ENCODE measurements at places on chromosomes 5 and 9. TPM values are rescaled to one million over a fixed set of nuclear protein-coding genes. Genes with fewer than 3 reads are reported as not detected.
A peak's percentile ranks its signal among the peaks of the same experiment; 100 is the strongest.

Gene WNT8A
- not detected for total RNA-seq

Gene PCDHA11
- total RNA-seq: not detected

DNA sequence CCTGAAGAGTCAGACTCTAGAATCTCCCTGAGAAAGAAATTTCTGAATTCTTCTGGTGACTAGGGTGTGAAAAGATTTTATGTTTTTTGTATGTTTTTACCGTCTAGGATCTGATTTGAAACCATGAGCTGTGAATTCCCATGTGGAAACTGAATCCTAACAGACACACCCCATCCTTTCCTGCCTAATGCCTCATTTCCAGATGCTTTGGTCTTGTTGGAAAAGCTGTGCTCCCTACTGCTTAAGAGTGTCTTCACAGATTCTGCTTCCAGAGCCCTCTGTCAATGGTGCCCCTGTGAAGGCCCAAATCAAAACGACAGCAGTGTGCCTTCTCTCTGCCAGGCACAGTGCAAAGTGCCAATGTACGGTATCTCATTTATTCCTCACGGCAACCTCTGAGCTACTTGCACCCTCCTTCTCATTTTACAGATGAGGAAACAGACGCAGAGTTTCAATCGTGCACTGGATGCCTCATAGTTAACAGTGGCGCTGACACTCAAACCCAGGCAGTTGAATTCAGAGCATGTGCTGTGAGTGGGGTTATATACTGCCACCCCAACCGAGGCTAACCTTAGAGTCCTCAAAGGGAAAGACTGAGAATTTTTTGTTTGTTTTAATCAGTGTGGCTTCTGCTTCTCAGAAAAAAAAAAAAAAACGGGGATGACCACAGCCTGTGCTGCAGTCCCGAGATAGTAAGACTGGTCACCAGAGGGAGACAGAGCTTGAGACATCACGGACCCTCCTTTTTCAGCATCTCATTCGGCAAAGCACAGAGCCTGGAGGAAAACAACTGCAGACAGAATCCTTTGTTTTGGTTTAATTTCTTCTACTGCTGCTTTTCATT is 188.4 kb downstream of the SNCAIP start:
- no peaks in the 10 kb centered on the region for H3K4me1 ChIP-seq
- peak; percentile 25 for DNase-seq
- H3K27me3 ChIP-seq: peaks cover 2% of the 10 kb centered on the region
- no peak overlapping the region for H3K4me3 ChIP-seq
- H3K36me3 ChIP-seq: no peaks in the 10 kb centered on the region

- H3K36me3 ChIP-seq: no peaks in the 10 kb centered on the region
- no peak for DNase-seq
- no peak overlapping the region for H3K27ac ChIP-seq
- H3K4me3 ChIP-seq: no peak overlapping the region
Observed at GRCh38 chr9:105154723-105155191, 89.7 kb upstream of the SLC44A1 start.

Gene TRMO
- total RNA-seq: 40.2 TPM

Gene ARID3C
- not detected for total RNA-seq

DNA sequence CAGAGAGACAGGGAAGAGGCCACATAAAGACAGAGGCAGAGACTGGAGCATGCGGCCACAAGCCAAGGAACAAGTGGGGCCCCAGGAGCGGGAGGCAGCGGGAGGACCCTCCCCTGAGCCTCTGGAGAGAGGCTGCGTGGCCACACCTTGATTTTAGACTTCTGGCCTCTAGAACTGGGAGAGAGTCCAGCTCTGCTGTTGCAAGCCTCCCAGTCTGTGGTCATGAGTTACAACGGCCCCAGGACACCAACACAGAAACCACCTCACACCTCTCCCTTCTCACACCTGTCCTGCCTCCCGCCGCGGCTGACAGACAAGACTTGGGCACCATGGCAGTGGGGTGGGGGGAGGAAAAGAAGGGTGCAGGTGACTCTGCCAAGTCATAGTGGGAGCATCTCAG is 2.2 kb downstream of the INPP5E start:
- H3K27me3 ChIP-seq: no peaks in the 10 kb centered on the region
- H3K4me1 ChIP-seq: peaks cover 21% of the 10 kb centered on the region
- peaks cover 7% of the 10 kb centered on the region for H3K36me3 ChIP-seq

Gene IL7R
- 1.4 TPM for total RNA-seq

- no peak overlapping the region for H3K27ac ChIP-seq
- no peak for DNase-seq
- no peaks in the 10 kb centered on the region for H3K4me1 ChIP-seq
- H3K27me3 ChIP-seq: no peaks in the 10 kb centered on the region
- H3K36me3 ChIP-seq: no peaks in the 10 kb centered on the region
Observed at GRCh38 chr5:164148292-164148691, 642.9 kb downstream of the MAT2B start.

Gene KCNT1
- not detected for total RNA-seq

DNA sequence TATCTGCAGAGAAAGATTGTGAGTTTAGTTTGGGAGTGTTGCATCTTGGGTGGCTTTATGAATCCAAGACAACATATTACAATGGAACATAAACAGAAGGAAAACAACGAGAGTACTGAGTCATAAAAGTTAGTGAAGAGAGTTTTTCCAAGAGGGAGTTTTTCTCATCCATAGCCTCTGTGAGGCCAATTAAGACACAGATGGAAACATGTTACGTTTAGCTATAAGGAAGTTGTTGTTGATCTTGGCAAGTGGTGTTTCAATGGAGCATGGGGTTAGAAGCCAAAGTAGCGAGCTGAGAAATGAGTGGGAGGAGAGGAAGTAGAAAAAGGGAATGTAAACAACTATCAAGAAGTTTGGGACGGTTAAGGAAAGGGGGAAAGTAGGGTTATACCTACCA is 53.3 kb upstream of the SPATA31D4 start:
- no peaks in the 10 kb centered on the region for H3K4me1 ChIP-seq
- no peak overlapping the region for H3K27ac ChIP-seq
- no peak overlapping the region for H3K4me3 ChIP-seq
- H3K27me3 ChIP-seq: no peaks in the 10 kb centered on the region
- no peak for DNase-seq

DNA sequence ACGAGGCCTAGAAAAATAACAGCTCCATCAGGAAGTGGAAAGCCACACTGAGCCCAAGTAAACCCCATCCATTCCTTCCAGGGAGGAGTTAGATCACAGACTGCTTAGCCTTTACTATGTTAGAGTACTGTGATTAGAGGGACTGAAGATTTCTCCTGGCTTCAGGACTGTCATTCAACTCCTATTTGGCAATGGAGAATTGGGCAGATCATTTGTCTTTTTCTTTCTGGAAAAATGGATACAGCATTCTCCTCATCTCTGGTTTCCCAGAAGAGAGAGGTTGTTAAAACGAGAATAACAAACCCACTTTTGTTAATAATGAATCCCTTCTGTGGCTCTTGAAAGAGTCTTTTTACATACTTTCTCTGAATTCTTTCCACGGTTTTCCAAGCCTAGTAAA is 150.4 kb downstream of the GABRB2 start:
- no peak overlapping the region for H3K4me3 ChIP-seq
- no peak overlapping the region for H3K27ac ChIP-seq
- no peaks in the 10 kb centered on the region for H3K27me3 ChIP-seq
- DNase-seq: no peak
- H3K4me1 ChIP-seq: no peaks in the 10 kb centered on the region

DNA sequence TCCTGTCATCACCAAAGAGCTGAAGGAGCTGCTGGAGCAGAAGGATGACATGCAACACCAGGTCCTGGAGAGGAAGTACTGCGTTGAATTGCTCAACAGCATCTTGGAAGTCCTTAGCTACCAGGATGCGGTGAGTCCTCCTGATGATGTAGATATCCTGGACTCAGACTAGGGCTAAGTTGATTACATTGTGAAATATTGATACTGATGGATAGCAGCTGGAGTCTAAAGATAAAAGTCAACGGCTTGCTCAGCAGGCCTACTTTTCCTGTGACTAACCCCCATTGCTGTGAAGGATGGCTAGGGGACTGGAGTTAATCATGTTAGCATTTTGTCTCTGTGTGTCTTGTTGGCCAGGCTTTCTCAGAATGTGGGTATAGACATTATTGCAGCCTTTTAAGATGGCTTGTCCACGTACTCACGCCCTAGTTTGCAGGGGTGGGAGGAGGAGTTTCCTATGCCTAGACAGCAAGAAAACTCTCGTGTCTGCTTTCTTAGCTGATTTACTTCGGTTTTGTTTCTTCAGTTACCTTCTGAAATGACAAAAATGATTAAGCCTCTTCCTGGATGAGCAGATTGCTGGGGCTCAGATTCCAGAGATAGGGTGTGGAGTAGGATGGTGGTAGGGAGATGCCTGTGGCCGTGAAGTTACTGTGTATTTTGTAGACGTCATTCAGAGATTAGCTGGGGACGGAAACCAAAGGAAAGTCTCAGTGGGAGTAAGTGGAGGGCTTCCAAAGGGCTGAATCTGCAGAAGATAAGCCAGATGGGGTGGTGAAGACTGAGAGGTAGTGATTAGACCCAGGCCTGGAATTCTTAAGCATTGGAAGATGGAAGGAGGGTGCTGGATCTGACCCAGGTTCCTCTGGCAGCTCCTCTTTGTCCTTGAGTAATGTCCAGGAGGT is 166.3 kb downstream of the DOCK2 start:
- no peak overlapping the region for H3K4me3 ChIP-seq
- peaks cover 50% of the 10 kb centered on the region for H3K36me3 ChIP-seq
- no peak for DNase-seq
- no peak overlapping the region for H3K27ac ChIP-seq
- peaks cover 9% of the 10 kb centered on the region for H3K4me1 ChIP-seq

- H3K36me3 ChIP-seq: no peaks in the 10 kb centered on the region
- no peak for DNase-seq
- H3K4me3 ChIP-seq: no peak overlapping the region
- H3K4me1 ChIP-seq: no peaks in the 10 kb centered on the region
Observed at GRCh38 chr9:120212853-120213200, 367.1 kb downstream of the CDK5RAP2 start.

- no peak overlapping the region for H3K4me3 ChIP-seq
- H3K27ac ChIP-seq: no peak overlapping the region
- no peaks in the 10 kb centered on the region for H3K4me1 ChIP-seq
- no peaks in the 10 kb centered on the region for H3K27me3 ChIP-seq
Observed at GRCh38 chr9:88871669-88872068, 119.6 kb upstream of the S1PR3 start.

DNA sequence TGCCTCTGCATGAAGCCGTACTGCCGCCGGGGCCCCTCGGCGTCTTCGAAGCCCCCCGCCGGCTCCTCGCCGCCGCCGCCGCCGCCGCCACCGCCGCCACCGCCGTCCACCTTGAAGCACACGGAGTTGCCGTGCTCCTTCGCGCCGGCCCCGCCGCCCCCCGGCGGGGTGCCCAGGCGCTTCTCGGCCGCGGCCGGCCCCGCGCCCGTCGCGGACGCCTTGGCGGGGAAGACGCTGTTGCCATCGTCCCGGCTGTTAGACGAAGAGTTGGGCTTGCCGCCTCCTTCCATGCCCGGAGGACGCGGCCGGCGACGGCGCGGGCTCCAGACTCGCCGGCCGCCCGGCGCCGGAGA is 400 bp downstream of the HCN1 start:
- peaks cover 4% of the 10 kb centered on the region for H3K4me1 ChIP-seq
- no peak overlapping the region for H3K27ac ChIP-seq
- DNase-seq: no peak
- no peaks in the 10 kb centered on the region for H3K27me3 ChIP-seq
- H3K36me3 ChIP-seq: no peaks in the 10 kb centered on the region
- H3K4me3 ChIP-seq: no peak overlapping the region

Gene AMBP
- total RNA-seq: not detected

- H3K36me3 ChIP-seq: no peaks in the 10 kb centered on the region
- H3K27me3 ChIP-seq: peaks cover 6% of the 10 kb centered on the region
- peaks cover 2% of the 10 kb centered on the region for H3K4me1 ChIP-seq
- no peak overlapping the region for H3K27ac ChIP-seq
- DNase-seq: peak; percentile 54
Observed at GRCh38 chr5:141040771-141041426, 10.3 kb upstream of the PCDHB1 start.

Gene ANKRD33B
- total RNA-seq: 23.4 TPM

Gene SNX30
- 18.8 TPM for total RNA-seq

DNA sequence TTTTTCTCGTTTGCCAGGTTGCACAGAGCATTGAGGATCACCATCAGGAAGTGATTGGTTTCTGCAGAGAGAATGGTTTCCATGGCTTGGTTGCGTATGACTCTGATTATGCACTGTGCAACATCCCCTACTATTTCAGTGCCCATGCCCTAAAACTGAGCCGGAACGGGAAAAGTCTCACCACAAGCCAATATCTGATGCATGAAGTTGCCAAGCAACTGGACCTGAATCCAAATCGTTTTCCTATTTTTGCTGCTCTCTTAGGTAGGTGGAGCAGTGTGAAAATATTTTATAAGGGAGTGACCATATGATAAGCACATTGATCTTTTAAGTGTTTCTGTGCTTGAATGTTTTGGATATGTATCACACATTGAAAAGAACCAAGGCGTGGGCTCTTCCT is 17.7 kb upstream of the FAM120AOS start:
- no peaks in the 10 kb centered on the region for H3K36me3 ChIP-seq
- no peaks in the 10 kb centered on the region for H3K27me3 ChIP-seq

GRCh38 chr9:127898433-127899127 is 823 bp downstream of the ST6GALNAC6 start:
- H3K4me3 ChIP-seq: peak overlapping the region; percentile 82
- no peaks in the 10 kb centered on the region for H3K27me3 ChIP-seq
- DNase-seq: peak; percentile 49
- no peaks in the 10 kb centered on the region for H3K36me3 ChIP-seq

Gene SV2C
- total RNA-seq: not detected

DNA sequence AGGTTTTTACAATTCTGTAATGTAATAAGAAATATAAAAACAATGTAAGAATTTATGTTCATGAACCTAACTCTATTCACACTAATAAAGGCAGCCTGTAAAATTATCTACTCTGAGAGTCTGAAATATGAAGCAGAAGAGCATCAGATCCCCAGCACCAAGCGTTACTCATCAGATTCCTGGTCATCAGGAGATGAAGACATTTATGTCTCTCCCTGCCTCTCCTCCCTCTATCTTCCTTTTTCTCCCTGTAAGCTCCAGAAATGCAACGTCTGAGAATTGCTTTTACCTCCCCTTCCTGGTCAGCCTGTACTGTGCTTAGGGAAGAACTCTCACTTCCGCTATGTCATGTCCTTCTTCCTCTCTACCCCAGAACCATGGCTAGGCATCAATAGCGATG is 114.4 kb upstream of the SLIT3 start:
- no peaks in the 10 kb centered on the region for H3K4me1 ChIP-seq
- H3K4me3 ChIP-seq: no peak overlapping the region
- H3K27me3 ChIP-seq: no peaks in the 10 kb centered on the region
- no peak for DNase-seq
- H3K27ac ChIP-seq: no peak overlapping the region

- H3K4me1 ChIP-seq: peaks cover 56% of the 10 kb centered on the region
- no peaks in the 10 kb centered on the region for H3K27me3 ChIP-seq
- H3K4me3 ChIP-seq: no peak overlapping the region
Observed at GRCh38 chr5:139588962-139589361, 27.8 kb downstream of the UBE2D2 start.

Gene OTP
- not detected for total RNA-seq
